ENCODE measurements at places on chromosomes 3 and 15.

GRCh38 chr3:151552589-151552988, 91.7 kb upstream of the IGSF10 start:
- no peak for DNase-seq

GRCh38 chr3:28850186-28850585, 430.7 kb upstream of the RBMS3 start:
- DNase-seq, result no peak

GRCh38 chr3:192860454-192860853, 57.2 kb downstream of the MB21D2 start:
- no peak for DNase-seq

DNA sequence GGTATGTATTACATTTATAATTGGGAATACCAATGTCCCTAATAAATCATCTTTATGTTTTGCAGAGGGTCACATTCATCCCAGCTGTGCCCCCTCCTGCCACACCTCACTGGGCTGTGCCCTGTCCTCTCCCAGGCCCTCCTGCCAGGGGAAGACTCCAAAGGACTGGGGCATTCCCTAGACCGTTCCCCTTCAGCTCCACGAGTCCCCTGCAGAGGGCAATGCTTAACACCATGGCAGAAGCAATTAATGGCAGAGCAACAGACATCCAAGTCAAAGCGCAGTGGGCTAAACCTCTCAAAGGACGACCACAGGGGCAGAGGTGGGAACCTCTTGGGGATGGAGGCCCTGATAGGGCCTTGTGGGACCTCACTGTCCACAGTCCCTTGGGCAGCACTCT, 71.3 kb upstream of the SEC13 start:
- DNase-seq, result no peak

GRCh38 chr3:188863999-188864406, 307.8 kb upstream of the TPRG1 start:
- no peak for DNase-seq

GRCh38 chr3:58900386-58900785, 149.4 kb downstream of the CFAP20DC start:
- DNase-seq, result no peak

- no peak for DNase-seq
Observed at GRCh38 chr3:10783360-10784351, 32.4 kb upstream of the SLC6A11 start.

Measured in activated T-helper 1 cell treated with anti-CD3 and anti-CD28 coated beads, Interleukin-2, amount 50 U/mL, for 16 hours (primary cell).